Naive B cell (primary cell): ENCODE measurements at places on chromosomes 7 and 10.

GRCh38 chr10:31669357-31669756 lies 259.3 kb downstream of the ARHGAP12 start:
- no peak for DNase-seq

GRCh38 chr10:35508647-35509046 lies 96.5 kb upstream of the GJD4 start:
- DNase-seq = no peak

GRCh38 chr10:49649936-49650723 lies 29.3 kb upstream of the C10orf53 start:
- DNase-seq = no peak

- DNase-seq = no peak
These were observed 80.2 kb downstream of the ZMYND11 start for GRCh38 chr10:215444-215843.

- DNase-seq = no peak
These were observed 13.7 kb downstream of the CPED1 start for GRCh38 chr7:121002048-121002756.

DNA sequence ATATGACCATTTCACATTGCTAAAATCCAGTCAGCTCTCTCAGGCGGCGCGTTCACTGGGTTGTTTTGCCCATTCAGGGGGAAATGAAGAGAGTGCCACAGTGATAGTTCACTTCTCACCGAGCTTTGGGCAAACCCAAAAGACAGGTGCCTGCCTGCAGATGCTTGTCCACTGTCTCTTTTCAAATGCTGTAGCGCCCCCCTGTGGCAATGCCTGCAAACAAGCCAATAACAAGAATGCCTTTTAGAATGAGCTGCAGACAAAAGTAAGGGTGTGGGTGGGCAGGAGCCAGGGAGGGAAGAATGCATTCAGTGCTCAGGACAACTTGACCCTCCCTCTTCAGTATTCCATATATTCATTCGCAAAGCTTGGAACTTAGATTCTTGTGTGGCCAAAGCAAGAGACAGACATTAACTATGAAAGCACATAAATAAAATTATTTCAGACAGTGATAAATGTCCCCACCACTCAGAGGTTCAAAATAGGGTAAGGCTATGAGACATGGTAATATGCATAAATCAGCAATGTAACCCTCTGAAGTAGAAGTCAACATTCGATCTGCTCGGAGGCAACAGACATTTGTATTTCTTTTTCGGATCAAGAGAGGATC lies 86.9 kb downstream of the JAZF1 start:
- peak; percentile 39 for DNase-seq

- DNase-seq = no peak
These were observed 538.5 kb downstream of the HTR7 start for GRCh38 chr10:90319188-90319914.

DNA sequence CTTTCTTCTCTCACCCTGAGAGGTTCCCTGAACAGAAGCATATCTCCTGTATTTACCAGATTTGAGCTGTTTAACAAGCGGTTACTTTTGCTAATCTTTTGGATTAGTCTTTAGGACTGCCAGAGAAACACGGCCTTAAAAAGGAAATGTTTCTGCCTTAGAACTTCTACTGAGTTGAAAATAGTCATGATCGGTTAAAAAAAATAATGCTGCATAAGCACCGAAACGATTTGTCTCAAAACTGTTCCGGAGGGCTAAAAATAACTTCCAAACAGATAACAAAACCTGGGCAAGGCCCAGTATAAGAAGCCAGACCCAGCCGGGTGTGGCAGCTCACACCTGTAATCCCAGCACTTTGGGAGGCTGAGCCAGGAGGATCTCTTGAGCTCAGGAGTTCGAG lies 43.3 kb upstream of the CYTH3 start:
- DNase-seq = no peak

- DNase-seq = no peak
These were observed 85.4 kb upstream of the SLC13A1 start for GRCh38 chr7:123285076-123285700.

GRCh38 chr7:32070051-32070405 lies 179 bp downstream of the PDE1C start:
- DNase-seq = no peak

DNA sequence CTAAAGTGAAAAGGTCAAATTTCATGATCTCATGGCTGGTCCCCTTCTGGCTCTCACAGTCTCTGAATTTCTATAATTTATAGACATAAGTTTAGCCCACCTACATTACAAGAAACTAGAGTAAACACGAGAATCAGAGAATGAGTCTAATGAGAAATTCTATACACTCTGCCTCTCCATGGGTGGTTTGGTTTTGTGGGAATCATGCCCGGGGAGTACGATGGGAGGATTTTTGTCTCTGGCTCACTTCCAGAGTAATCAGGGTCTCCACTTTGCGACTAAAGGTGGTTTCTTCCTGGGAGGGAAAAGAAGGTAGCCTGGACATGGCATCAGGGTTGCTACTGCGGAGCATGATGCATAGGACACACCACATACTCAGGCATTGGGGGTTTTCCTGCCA lies 69.7 kb downstream of the MRC1 start:
- no peak for DNase-seq

GRCh38 chr7:531777-532176 lies 12.1 kb upstream of the PDGFA start:
- DNase-seq = no peak

GRCh38 chr7:105988276-105988675 lies 25.2 kb downstream of the CDHR3 start:
- no peak for DNase-seq

- peak; percentile 51 for DNase-seq
These were observed 22.8 kb upstream of the ITGB1 start for GRCh38 chr10:32980558-32981468.

DNA sequence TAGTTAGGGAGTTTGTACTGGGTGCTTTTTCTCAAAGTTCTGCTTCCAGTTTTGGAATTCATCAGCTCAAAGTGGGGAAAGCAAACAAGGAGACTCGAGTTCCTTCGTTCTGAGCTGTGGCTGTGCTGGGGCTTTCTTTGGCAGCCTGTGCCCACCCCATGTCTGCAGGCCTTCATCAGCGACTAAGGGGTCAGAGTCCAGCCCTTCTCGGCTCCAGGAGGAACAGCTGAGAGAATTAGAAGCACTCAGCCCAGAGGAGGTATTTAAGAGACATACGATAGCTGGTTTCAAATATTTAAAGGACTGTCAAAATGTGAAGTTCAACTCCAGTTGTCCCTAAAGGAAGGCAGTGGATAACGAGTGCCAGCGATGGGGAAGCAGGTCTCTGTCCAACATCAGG lies 41.3 kb downstream of the SH3PXD2A start:
- DNase-seq = no peak

DNA sequence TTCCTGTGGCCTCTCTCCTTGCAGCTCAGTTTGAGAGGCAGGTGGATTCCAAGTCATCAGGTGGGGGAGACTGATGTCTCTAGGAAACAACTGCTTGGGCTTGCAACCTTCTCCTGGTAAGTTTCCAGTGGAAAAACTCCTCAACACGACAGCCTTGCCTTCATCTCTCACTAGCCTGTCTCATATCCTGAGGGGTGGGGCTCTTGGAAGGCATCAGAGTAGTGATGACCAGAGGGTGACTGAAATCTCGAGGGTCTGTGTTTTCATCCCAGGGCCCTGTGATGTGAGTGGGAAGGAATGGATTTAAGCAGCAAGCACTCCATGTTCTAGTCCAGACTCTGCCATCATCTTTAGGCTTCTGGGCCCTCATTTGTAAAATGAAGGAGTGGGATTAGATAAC lies 107.0 kb downstream of the NRP1 start:
- DNase-seq = no peak

DNA sequence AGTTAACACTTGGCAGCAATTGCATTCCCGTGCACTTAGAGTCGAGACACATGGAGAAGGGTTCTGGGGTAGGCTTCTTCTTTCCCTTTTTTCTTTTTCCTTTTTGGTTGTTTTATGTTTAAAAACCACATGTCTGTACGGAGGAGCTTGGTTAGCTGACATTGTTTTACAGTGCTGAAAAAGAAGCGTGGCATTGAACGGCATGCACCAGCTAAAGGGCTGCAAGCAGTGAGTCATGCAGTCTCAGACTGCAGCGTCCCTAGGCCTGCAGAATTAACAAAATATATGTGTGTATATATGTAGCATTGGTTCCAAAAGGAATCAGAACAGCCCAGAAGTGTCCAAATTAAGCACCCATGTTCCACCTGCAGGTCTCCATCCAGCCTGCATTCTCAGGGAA lies 211.0 kb downstream of the TCF7L2 start:
- no peak for DNase-seq

DNA sequence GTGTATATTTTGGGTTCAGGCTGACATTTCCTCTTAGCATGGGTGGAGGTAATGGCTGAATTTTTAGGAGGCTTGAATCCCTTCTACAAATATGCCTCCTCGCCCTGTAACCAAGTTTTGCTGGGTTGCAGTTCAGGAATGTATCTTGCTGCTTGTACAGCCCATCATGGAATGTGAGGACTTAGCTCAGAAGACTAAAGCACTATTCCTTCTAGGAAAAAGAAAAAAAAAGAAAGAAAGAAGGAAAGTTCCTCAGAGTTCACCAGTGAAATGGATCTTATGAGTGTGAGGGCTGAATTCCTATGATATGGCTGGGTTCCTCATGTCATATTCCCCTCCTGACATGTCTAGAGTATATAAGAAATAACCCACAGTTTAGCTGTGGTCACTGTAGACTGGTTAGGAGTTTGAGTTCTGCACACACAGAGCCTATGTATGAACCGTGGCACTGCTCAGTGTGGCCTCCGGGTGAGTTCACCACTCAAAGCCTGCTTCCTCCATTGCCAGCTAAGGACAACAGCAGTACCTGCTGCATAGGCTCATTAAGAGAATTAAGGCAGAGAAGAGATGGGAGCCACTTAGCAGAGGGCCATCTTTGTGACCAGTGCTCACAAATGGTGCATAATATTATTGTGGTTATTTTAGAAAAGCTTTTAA lies 114.0 kb downstream of the TACC2 start:
- DNase-seq = no peak

DNA sequence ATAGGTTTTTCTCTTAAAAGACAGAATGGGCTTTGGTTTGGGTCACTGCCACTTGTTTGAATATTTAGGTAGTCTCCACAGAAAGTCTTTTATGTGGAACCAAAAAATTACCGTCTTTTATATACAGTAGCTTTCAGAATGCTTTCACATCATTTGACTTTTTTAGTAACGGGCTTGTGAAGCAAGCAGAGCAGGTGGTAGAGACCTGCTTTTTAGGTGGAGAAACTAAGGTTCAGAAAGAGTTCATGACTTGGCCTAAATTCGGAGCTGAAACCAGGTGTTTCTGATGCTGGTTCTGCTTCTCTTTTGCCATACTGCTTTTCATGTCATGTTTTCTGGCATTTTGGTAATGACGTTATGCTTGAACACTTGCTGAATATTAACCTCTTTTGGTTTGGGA lies 36.3 kb downstream of the GARS1 start:
- no peak for DNase-seq

- DNase-seq = no peak
These were observed 453.8 kb upstream of the ANKRD30A start for GRCh38 chr10:36671607-36672006.

DNA sequence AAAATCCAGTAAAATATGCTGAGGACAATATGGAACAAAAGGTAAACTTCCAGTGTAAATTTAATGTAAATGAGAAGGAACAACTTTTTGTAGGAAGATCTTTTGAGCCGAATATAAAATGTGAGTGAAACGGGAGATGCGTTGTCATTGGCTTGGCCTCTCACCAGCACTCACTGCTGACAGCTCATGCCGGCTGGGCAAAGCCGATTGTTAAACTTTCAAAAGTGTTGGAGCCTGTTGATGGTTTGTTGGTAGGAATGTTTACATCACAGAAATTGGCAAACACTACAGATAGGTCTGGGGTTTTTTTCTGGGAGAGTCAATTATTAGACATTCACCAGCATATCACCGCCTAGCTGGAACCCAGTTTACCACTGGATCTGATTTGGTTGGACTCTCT lies 6.1 kb downstream of the PSTK start:
- DNase-seq = no peak

GRCh38 chr10:24901686-24902399 lies 50.6 kb downstream of the PRTFDC1 start:
- DNase-seq = no peak

DNA sequence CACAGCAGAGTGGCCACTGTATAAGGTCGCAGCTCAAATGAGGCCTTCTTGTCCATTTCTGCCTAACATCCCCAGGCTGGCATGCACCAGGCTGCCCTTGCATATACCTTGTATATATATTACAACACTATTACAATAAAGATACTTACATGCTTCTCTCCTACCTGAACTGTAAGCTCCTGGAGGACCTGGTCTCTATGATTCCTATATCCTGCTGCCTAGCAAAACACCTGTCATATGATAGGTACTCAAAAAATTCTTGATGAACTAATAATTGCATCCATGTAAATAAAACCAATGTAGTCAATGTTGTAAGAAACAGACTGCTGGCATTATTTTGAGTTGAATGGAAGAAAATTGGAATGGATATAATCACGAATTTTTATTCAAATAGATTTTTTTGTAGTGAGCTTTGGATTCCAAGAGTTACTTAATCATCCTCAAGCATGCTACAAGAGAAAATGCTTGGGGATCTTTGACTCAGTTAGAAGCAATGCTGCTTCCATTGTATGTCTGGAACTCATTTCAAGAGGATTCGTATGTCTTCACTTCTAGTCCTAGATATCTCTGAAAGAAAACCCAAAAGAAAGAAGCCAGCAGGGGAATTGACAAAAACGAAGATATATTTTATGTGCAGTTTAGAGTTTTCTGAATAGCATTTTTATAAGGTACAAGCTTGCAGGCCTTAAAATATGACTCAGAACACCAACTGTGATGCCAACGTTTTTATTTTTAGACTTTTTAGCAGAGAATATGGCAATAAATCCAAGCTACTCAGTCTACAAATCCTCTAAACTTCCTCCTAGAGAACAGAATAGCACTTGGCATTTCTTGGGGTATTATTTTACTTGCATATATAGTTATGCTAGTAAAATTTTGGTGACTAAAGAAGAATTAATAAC lies 53.1 kb downstream of the OSBPL3 start:
- DNase-seq = no peak

GRCh38 chr10:95384011-95384704 lies 93.4 kb upstream of the PDLIM1 start:
- DNase-seq = no peak

DNA sequence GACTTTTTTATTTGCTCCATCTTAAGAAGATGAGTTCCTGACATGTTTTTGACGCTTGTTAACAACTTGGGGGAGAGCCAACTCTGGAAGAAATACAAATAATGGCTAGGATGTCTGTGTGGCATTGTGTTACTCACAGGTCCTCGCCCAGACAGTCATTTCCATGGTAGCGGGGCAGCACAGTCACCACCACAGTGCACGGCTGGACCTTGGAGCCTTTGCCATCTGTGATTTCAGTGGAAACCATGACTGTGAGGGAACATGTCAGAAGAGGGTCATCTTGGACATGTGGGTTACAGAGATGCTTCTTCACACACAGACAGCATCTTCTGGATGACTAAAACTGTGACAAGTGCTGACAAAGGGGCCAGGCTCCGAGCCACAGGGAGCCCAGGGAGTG lies 74.5 kb downstream of the PKD1L1 start:
- no peak for DNase-seq

- no peak for DNase-seq
These were observed 52.9 kb upstream of the HBP1 start for GRCh38 chr7:107115762-107116540.

- no peak for DNase-seq
These were observed 4.6 kb downstream of the HMX3 start for GRCh38 chr10:123140164-123140982.
